ENCODE measurements at places on chromosomes 2 and 18. TPM values are rescaled to one million over a fixed set of nuclear protein-coding genes. Genes with fewer than 3 reads are reported as not detected.
A peak's percentile ranks its signal among the peaks of the same experiment; 100 is the strongest.

GRCh38 chr2:96265349-96265839 is 403 bp downstream of the TMEM127 start:
- peak; percentile 86 for DNase-seq

- DNase-seq: no peak
These were observed 818 bp downstream of the ITGB1BP1 start for GRCh38 chr2:9422321-9423099.

MYO7B gene
- total RNA-seq: 0.79 TPM

DNA sequence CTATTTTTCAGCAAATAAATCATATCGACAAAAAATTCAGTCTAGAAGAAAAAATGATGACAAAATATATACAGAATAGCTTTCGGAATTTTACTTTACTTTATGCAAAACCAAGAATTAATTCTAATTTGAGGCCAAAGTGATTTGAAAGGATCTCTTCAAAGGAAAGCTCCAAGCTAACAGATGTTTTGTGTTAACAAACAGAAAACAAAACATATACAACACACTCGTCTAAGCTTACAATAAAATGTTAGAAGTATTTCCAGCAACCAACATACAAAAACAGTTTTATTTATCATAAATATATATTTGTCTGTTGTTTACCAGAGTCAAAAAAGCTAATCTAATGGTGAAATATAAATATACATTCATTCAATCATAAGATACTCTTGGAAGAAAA is 118.1 kb upstream of the CHRNA1 start:
- DNase-seq: no peak

- no peak for DNase-seq
These were observed 201.7 kb upstream of the CWC22 start for GRCh38 chr2:180208841-180209240.

ZNF407 gene
- total RNA-seq: 14.1 TPM

DNA sequence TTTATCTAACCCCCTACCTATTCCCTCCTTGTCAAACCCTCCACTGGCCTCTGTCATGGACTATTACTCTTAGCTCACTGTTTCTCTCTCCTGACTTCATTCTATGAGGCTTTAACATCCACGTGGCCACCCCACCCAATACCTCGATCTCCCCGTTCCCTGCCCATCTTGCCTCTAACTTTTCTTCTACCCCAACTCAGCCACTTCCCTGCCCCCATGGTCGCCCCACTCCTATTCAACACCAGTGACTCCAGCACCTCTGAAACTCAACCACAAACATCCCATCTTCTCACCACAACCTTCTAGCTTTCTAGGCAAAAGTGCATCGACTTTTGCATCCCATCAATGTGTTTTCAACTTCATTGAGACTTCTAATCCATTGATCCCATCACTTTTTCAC is 94.2 kb upstream of the EPAS1 start:
- DNase-seq: no peak

PTPN4 gene
- 25.4 TPM for total RNA-seq

- no peak for DNase-seq
These were observed 35.5 kb downstream of the SLC4A5 start for GRCh38 chr2:74307720-74308119.

GRCh38 chr18:8952174-8952573 is 150.3 kb upstream of the NDUFV2 start:
- DNase-seq: no peak

FBXO41 gene
- 1.8 TPM for total RNA-seq

- no peak for DNase-seq
These were observed 129.4 kb downstream of the SP3 start for GRCh38 chr2:173835726-173836125.

LIPG gene
- total RNA-seq: 1.2 TPM

KYNU gene
- total RNA-seq: 6.9 TPM

DNA sequence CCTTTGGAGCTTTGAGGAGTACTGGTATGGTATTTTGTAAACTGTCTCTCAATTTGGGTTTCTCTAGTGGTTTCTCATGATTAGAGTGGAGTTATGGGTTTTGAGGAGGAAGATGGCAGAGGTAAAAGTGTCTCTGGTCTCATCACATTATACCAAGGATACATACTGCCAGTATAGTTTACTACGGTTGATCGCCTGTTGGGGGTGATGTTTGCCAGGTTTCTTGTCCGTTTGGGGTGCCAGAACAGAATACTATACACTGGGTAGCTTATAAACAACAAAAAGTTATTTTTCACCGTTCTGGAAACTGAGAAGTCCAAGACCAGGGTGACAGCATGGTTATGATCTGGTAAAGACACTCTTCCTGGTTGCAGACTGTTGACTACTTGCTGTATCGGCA is 293.7 kb downstream of the NYAP2 start:
- no peak for DNase-seq

PTPN2 gene
- total RNA-seq: 36.8 TPM

GRCh38 chr2:2324565-2325101 is 6.4 kb downstream of the MYT1L start:
- DNase-seq: no peak

- no peak for DNase-seq
These were observed 44.9 kb upstream of the SLC3A1 start for GRCh38 chr2:44230378-44230777.

ITGA4 gene
- 12.4 TPM for total RNA-seq

- DNase-seq: no peak
These were observed 298.2 kb upstream of the HNRNPA3 start for GRCh38 chr2:176914371-176914770.

DNA sequence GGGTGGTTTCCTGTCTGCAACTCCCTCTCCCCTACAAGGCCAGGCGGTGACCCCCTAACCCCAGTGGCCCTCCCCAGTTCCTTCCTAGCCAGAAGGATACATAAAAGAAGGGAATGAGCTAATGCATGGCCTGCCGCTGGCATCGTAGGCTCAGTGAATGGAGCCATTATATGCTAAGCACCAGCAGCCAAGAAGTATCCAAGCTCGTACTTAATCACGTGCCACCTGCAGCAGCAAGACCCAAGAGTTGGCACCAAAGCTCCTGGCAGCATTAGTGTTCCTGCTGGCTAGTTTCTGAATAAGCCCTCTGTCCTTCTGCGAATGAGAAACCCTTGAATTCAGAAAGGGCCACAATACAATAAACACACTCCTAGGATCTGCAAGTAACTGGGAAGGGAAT is 4.3 kb downstream of the DBI start:
- no peak for DNase-seq

GRCh38 chr2:128249555-128249954 is 69.1 kb downstream of the HS6ST1 start:
- DNase-seq: no peak

NEUROD1 gene
- total RNA-seq: not detected

DNA sequence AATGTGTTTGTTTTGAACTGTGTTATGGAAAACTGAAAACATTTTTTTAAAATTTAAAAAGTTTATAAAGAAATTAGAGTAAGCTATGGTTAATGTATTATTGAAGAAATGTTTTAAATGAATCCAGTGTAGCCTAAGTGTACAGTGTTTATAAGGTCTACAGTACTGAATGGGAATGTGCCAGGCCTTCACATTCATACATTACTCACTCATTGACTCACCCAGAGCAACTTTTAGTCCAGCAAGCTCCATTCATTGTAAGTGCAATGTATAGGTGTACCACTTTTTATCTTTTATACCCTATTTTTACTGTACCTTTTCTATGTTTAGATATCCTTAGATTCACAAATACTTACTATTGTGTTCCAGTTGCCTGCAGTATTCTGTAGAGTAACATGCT is 215.1 kb upstream of the THUMPD2 start:
- DNase-seq: no peak

GRHL1 gene
- 1.9 TPM for total RNA-seq

DNA sequence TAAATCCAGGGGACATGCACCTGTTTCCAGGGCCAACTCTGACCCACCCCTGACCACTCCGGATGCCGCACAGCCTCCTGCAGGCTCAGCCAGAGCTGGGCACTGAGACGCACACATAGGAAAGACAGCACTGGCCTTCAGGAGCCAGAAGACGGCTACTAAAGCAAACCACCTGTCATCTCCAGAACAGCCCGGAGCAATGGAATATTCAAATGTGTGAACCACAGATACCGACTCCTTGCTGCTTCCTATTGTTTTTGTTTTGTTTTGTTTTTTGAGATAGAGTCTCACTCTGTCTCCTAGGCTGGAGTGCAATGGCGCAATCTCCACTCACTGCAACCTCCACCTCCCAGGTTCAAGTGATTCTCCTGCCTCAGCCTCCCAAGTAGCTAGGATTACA is 94.0 kb downstream of the LAMA1 start:
- DNase-seq: no peak

CERKL gene
- total RNA-seq: not detected

ANKRD30BL gene
- total RNA-seq: not detected

DNA sequence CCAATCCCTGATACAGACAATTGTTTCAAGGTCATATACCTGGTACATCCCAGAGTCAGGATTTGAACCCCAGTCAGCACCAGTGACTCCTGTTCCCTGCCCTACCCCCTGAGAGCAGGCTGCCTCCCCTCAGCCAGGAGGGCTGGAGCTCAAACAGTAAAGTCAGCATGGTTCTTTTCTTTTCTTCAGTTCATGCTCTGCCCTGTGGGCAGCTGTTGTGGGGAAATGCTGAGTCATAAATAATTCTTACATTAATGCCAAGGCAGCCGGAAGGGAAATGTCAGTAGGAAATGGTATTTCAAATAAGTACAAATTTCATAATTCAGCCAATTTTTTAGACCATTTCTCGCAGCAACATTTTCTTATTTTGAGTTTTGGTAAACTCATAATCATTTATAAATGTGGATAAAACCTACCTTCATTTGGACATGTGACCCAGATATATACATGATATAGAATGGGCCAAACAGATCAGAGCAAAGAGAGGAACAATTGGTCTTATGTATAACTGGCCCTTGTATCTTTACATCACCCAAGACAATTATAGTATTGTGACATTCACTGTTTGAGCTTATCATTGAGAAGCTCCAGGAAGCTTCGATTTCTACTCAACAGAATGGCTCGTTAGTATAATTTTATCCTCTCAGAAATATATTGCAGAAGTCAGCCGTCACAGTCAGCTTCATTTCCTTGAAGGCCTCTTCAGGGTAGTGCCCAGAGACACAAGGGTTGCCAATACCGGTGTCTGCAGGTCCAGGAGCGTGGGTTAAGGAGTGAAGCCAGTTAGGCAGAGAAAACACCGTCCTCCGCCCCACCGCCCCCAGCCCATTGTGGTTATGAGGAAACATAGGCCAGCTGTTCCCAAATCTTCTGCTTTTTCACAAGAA is 28.0 kb upstream of the SCYGR1 start:
- DNase-seq: peak; percentile 87

GRCh38 chr2:108927936-108928659 is 60.9 kb downstream of the EDAR start:
- no peak for DNase-seq

MC5R gene
- total RNA-seq: not detected

DNA sequence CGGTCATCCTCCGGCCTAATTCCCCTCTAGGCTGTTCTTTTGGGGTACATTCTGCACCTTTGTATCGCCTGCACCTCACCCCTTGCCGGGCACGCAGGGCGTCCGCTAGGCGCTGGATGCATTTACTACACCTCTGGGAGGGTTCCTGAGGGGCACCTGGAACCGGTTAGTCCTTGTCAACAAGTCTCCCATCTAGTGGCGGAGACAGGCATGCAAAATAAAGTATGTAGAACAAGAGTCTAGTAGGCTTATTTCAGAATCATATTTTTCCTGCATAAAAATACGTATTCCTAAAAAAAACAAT is 705 bp upstream of the TEX261 start:
- peak; percentile 79 for DNase-seq

DNA sequence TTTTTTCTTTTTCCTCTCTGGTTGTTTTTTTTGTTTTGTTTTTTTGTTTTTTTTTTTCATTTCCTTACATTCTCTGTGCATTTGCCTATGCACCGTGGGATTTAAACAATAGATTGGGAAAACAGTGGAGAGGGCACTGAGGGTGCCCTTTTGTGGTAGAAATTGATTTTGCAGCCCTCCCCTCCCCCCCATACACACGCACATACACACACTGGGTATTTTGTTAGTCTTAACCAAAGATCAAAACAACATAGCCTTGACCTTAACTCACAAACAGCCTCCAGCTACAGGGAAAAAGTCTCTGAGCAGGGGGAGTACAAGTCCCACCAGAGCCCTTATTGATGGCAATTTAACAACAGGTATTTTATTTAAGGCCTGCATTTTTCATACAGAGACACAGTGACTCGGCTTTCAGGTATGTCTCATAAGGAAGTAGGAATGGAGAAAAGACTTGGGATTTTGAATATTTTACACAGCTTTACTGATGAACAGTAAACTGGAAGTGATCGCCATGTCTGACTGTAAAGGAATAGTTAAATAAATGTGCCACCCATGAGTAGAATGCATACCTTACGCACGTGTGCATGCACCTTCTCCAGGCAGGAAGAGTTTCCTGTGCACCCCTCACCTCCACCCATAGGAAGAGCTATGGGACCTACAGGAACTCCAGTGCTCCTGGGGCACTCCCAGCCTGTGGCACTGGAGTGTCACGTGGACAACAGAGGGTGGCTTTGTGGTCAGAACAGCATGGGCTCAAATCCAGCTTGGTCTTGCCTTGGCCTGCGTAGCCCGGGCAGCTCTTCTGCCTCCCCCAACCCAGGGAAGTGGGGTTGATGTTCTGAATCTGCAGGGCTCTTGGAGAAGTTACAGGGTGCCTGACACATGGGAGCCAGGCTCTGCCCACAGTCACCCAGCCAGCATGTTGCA is 266.4 kb downstream of the ANAPC1 start:
- no peak for DNase-seq

TSPYL6 gene
- total RNA-seq: not detected

DNA sequence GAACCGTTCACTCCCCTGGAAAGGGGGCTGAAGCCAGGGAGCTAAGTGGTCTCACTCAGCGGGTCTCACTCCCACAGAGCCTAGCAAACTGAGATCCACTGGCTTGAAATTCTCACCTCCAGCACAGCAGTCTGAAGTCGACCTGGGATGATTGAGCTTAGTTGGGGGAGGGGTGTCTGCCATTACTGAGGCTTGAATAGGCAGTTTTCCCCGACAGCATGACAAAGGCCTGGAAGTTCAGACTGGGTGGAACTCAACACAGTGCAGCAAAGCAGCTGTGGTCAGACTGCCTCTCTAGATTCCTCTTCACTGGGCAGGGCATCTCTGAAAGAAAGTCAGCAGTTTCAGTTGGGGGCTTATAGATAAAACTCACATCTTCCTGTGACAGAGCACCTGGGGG is 292.5 kb downstream of the NUP35 start:
- no peak for DNase-seq

GRCh38 chr18:5914951-5915350 is 19.6 kb upstream of the TMEM200C start:
- DNase-seq: no peak
